ENCODE measurements at places on chromosomes 1 and 21.

GRCh38 chr1:183995322-183996039 lies 42.0 kb downstream of the COLGALT2 start:
- no peak for DNase-seq

GRCh38 chr1:174794861-174795260 lies 204.9 kb upstream of the CACYBP start:
- no peak for DNase-seq

- peak; percentile 80 for DNase-seq
Observed at GRCh38 chr1:180233191-180234011, 3.3 kb downstream of the LHX4 start.

- no peak for DNase-seq
Observed at GRCh38 chr1:168271636-168272035, 9.0 kb upstream of the TBX19 start.
